ENCODE measurements at places on chromosomes 16 and 17.

GRCh38 chr16:19840524-19841110 lies 44.0 kb downstream of the GPRC5B start:
- DNase-seq: no peak

DNA sequence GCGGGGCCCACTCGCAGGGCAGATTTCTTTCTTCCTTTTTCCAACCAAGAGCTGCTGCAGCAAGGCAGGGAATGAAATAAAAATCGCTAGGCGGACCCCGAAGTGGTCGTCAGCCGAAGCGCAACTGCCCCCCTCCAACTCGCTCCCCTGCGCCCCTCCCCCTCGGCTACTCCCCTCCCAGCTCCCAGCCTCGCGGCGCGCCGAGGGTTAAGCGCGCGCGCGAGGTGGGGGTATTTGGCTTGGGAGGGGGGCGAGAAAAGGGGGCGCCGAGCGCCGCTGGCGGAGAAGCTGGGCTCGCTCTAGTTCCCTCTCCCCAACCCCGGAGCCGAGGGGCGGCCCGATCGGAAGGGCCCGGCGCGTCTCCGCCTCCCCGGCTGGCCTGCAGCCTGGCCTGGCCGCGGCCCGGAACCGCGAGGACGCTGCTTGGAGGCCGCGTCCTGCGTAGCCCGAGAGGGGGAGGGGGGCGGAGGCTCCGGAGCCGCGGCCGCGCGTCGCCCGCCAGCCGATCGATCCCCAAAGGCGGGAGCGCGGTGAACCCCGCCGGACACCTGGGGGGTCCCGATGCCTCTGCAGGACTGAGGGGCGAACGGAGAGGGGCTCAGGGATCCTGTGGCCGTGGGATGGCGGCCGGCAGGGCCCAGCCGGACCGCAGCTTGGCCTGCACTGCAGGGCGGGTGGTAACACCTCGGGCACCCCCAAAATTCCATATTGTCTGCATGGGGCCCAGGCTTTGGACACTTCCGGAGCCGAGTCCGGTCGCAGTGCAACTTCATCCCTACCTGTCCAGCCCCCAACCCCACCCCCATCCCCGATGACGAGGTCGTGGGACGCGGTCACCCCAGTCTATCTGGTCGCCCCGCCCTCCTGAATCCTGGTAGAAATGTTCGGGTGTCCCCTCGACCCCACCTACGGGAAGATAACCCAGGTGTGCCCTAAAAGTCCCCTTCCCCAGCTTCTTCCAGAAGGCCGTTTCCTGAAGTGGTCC lies 4.9 kb upstream of the CBX4 start:
- DNase-seq: peak; percentile 25

DNA sequence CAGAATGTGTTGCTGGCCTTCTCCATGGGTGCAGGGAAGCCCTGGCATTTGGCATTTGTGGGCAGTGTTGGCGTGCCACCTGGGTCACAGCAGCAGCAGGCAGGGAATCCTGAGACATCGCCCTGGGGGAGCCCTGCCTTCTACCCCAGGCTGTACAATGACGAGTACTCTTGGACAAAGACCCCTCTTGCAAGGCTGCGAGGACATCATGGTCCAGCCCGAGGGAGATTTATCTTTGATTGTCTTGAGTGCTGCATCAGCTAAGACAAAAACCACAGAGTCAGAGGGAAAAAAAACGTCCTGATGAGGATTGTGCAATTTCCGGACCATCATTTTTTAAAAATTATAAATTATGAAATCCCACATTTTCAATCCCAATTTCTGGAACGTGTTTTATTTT lies 3.7 kb downstream of the CRISPLD2 start:
- no peak for DNase-seq

GRCh38 chr16:22321340-22322001 lies 24.3 kb downstream of the POLR3E start:
- peak; percentile 86 for DNase-seq

DNA sequence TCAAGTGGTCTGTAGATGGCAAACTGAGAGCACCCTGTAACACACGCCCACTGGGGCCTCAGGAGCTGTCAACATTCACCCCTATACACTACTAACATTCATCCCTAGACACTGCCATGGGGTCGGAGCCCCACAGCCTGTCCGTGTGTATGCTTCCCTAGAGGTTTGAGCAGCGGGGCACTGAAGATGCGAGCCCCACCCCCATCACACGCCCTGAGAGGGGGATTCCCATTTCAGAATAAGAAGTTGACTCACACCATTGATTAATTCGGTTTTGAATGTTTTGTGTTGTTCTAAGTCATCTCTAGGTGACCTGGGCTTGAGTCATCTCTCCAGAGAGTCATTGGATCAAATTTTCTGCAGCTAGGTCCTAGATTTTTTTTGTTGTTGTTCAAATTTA lies 37.3 kb upstream of the MMD start:
- DNase-seq: peak; percentile 83

DNA sequence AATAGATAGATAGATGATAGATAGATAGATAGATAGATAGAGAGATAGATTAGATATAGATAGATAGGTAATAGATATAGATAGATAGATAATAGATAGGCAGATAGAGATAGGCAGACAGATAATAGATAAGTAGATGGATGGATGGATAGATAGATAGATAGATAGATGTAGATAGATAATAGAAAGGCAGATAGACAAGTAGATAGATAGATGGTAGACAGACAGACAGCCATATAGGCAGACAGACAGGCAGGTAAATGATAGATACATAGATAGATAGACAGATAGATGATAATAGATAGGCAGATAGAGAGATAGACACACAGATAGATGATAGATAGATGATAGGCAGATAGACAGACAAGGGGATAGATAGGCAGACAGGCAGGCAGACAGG lies 191.4 kb upstream of the TNRC6C start:
- no peak for DNase-seq
